EH (cell line): ENCODE measurements at places on chromosomes 7 and 10.
A peak's percentile ranks its signal among the peaks of the same experiment; 100 is the strongest.

- DNase-seq = no peak
Observed at GRCh38 chr7:3094701-3095445, 51.2 kb upstream of the CARD11 start.

DNA sequence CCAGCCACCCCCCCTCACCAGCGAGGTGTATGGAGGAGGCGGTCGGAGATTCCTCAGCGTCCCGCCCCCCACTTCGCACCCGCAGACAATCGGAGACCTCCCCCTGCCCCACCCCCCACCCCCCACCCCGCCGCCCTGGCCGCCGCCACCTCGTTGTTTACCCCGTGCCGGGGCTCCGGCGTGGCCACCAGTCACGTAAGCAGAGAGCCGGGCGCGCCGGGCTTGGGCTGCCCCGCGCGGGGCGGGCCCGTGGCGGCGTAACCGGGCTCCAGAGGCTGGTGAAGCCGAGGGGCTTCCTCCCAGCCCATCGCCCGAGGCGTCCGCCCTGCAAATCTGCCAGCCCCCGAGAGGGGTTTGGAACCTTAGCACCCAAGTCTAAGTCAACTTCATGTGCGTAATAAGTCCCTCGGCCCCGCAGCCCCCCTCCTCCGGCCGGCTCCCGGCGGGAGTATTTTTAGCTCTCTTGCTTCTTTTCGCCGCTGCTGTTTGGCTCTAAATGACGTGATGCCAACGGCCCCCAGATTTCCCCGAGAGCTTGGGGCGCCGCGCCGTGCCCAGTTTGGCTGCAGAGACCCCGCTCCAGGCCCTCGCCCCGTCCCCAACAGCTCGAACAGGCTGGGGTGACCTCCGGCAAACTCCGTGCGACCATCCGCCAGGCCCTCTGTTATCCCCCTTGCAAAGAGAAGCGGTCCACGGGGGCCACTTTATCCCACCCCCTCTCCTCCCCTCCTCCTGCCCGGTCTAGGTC lies 2.7 kb downstream of the MXI1 start:
- peak; percentile 68 for DNase-seq

DNA sequence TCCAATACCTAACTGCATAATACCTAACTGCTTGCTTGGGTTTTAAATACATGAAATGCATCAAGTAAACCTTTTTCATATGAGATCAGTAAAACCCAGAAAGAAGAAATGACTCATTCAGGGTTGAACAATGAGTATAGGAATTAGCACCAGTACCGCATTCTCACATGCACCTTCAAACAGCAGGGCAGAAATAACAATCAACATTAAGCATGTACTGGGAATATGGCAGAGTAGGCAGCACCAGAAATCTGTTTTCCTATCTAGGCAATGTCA lies 850.3 kb upstream of the SORCS1 start:
- DNase-seq = no peak

DNA sequence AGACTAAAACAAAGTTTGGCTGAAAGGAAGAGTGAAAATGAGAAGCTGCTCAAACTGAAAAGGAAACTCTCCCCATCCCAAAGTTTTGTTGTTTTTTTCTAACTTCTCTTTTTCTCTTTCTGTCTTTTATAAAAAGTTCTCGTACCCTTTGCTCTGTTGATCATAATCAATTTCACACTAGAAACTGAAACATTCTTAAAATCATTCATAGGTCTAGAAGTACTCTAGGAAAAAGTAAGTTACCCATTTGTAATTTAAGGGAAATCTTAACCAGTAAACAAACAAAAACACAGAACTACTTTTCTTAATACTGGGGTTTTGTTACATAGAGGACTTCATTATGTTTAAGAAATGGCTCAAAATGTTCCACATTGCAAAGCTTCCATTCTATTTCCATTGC lies 339.8 kb downstream of the SEMA3D start:
- DNase-seq = no peak

GRCh38 chr10:19904202-19904661 lies 88.0 kb downstream of the PLXDC2 start:
- no peak for DNase-seq

GRCh38 chr7:79692015-79692414 lies 238.5 kb upstream of the MAGI2 start:
- peak; percentile 84 for DNase-seq
